ENCODE measurements at places on chromosomes 1 and 21.

- DNase-seq: peak; percentile 94
These were observed 187.0 kb downstream of the TPR start for GRCh38 chr1:186188004-186188539.

GRCh38 chr1:40178200-40178599, 17.0 kb downstream of the RLF start:
- no peak for DNase-seq

GRCh38 chr1:209132736-209133467, 450.6 kb upstream of the CAMK1G start:
- DNase-seq: no peak

DNA sequence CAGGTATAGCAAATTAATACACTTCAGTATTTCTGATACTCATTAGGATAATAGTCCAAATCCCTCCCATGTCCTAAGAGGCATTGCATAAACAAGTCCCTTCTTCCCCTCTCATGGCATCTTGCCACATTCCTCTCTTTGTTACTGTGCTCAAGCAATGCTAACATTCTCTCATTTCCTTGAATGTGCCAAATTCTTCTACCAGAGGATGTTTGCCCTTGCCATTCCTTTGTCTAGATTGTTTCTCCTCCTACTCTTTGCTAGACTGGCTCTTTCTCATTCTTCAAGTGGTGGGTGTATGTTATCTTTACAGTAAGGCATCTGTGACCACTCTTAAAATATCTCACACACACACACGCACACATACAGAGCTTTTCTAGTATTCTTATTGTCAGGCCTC, 621.0 kb upstream of the CXADR start:
- peak; percentile 83 for DNase-seq
